ENCODE measurements at places on chromosomes 16 and 17.

DNA sequence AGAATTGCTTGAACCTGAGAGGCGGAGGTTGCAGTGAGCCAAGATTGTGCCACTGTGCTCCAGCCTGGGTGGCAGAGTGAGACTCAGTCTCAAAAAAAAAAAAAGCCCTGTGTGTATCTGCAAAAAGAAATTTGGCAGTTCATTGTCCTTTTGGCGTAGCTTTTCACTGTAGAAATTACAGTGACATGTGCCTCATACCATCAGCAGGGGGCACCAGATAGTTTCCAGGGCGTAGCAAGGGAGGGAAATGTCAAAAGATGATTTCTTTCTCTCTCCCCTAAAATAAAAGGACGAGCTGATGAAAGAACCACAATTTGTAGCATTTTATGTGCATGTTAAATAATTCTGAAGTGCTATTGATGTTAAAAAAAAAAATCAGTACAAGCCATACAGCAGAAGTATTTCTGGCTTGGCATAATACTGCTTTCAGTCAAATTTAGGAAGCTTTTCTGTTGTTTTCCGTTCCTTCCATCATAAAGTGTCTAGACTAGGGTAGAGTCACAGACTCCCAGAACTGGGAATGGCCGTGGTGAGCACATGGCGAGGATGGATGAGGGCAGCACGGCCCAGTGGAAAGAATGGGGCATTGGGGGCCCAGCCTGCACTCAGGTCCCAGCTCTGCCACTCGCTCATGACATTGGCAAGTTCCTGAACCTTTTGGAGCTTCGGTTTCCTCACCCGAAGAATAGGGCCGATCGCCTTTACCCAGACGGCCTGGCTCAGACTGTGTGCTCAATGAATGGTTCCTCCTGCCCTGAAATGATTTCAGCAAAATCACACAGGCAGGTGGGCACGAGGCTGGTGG is 59.8 kb upstream of the RPH3AL start:
- DNase-seq: peak; percentile 46

- DNase-seq: no peak
Observed at GRCh38 chr16:11707679-11708197, 34.9 kb downstream of the TXNDC11 start.

GRCh38 chr17:40540448-40540847 is 24.8 kb downstream of the CCR7 start:
- no peak for DNase-seq

DNA sequence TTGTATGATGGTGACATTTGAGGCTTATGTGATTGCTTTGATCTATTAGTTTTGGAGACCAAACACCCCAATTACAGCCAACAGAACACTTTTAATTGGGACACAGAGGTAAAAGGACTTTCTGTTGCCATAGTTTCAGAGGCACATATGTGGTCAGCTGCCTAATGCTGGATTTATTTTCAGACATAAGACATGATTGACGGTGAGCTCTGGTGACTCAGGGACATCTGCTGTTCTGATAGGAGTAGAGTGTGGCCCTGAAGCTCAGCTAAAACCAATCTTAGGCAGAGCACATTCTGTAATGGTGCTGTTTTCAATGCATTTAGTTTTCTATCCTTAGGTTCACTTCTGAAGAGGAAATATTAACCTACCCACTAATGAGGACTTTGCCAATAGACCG is 247.1 kb downstream of the UTP18 start:
- no peak for DNase-seq

DNA sequence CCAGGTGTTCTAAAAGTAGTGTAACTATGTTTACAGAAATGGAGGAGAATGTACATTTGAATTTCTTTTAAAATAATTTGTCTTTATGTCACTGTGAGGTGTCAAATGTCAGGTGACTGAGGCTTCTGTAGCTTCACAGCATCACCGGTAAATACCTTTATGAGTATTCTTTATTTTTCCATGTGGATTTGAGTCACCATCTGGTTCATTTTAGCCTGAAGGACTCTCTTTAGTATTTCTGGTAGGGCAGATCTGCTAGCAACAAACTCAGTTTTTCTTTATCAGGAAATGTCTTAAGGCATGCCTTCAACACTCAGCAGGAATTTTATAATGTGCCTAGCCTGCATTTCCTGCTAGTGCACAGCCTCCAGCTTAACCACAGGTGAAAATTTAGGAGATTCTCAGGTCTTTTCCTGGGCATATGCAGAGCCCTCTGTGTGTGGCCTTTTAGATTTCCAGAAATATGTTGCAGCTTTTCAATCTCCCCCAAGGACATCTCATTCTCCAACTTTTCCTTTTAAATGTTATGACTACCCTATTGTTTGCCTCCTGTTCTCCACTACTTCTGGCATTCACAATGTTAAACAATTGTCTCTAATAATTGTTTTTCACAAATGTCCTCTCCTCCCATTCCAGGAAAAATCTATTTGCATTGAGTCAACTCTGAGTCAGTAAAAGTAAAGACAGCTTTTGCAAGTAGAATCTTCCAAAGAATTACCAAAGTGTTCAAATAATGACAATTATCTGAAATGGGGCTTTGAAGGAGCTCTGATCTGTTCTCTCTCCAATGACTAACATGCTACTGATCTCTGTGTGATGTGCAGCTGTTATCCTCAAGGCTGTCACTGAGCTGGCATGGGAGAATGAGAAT is 239.4 kb upstream of the CPHXL start:
- DNase-seq: no peak

DNA sequence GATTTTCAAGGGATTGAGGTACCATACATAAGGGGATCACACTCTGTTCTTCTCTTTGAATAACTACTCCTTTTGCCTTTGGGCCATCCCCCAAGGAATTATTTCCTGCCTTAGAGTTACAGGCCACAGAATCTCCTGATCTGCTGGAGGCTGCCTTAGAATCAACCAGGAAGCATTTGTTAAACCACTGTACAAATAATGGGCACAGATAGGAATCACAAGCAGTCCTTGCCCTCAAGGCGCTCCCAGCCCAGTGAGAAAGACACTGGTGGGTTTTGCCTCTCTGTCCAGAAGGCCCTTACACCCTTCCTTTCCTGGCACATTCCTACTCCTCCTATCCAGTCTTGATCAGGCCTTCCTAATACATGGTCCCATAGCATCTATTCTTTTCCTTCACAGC is 45.9 kb downstream of the MRTFB start:
- no peak for DNase-seq

DNA sequence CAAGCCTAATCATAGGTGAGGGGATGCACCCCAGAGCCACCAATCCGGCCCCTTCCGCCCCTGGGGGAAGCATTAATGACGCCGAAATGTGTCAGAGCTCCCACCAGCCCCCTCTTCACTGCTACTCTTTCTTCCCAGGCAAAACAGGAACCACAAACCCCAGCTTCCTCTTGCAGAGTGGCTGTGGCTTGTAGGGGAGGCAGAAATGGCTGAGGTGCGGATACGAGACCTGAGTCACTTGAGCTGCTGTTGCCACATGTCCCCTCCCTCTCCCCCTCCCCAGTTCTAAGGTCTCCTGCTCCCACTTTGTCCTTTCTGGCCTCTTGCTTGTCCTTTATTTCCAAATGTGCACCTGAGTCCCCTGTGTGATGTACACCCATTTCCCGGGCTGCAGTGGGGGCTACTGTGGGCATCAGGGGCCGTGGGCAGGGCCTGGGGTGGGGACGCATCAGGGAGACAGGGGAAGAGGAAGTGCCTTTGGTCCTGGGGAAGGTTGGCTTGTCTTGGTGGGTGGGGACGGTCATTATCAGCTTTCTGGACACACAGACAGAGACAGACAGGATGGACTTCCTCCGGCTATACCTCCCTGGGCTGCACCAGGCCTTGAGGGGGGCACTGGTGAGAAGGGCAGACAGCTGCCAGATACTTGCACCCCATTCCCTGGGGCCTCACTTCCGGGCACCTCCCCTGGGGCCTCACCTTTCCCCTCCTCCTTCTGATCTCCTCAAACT is at the start of gene APOBR:
Gene APOBR, plus strand, starts transcription at position 523 of the 731 bp plus-strand sequence. Its CDS starts 39 bp downstream, at position 562.
- DNase-seq: peak; percentile 73

- no peak for DNase-seq
Observed at GRCh38 chr17:65058593-65058992, 2.1 kb upstream of the GNA13 start.

DNA sequence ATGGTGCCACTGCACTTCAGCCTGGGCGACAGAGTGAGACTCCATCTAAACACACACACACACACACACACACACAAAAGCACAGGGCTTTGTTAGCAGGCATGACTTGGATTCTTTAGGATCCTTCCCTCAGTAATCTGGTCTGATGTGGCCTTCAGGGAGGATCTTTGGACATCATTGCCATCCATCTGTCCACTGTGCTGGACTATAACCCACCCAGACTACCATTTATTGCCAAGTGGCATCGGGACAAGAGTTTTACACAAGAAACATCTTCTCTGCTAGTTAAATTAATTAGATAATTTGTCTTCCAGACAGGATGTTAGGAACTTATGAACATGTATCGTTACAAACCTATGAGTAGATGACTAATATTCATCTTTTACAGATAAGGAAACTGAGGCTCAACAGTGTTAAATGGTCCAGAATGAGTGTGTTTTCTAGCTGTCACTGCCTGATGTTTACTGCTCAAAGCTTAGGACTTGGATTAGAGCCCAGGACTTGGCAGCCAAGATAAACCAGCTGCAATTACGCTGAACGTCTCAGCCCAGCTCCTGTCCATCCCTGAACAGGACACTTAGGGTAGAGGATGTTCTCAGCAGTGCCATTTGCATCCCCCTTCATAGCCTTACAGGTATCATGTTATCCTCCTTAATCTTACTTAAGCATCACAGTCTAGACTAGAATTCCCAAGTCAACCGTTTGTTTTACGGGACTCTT is 285.8 kb downstream of the WWOX start:
- DNase-seq: no peak

GRCh38 chr16:30458561-30459394 is 13.1 kb upstream of the SEPHS2 start:
- DNase-seq: peak; percentile 41

DNA sequence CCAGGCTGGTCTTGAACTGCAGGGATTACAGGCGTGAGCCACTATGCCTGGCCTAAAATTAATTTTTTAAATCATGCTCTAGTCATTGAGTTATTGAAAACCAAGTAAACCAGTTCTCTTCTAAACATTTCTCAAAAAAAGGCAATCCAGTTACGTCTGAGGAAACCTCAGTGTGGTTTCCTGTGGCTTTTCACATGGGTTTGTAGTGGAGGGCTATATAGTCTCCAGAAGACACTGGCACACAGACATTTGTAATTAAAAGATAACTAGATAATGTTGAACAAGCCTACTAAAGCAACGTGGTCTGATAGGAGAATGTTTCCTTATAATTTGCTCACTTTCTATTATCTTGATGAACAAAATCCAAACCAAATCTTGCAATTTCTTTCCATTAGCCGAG is 5.2 kb upstream of the TOB1 start:
- DNase-seq: no peak

DNA sequence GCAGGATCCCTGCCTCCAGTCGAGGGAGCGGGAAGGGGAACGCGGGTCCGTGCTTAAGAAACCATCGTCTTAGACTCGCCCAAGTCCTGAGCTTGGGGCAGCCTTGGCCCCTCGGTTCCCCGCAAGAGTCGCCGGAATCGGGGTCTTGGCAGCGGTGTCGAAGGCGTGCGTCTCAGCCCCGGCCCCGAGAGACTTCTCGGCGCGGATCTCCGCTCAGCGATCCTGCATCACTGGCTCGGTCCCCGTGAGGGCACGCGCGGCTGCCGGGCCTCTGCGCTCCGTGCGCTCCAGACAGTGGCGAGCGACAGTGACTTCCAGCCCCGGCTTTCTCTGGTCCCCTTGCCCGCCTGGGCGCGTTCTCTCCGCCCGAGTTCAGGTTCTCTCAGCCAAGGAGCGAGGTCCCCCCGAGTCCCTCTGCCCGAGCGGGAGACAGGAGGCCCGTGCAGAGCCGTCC is 380 bp downstream of the HS3ST3A1 start:
- DNase-seq: no peak

DNA sequence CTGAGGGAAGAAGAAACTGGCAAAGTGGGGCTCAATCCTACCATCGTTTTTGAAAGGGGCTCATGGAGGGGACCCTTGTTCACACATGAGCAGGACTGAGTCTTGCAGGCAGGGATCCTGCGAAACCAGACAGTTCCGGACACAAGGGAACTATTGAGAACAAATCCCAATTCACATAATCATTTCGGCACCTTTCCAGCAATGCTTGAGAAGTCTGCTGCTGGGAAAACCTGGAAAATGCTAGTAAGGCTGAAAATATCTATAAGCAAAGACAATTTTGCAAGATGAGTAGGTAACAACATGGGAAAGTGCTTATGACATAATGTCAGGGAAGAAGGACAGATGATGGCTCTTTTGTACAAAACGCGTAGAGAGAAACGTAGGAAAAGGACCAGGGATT is 52.1 kb upstream of the BPTF start:
- DNase-seq: no peak

GRCh38 chr16:89701425-89702406 is at the start of gene SPATA2L:
TSS of gene SPATA2L (minus strand) at chr16:89701705. CDS start at chr16:89701232, 473 bp downstream.
- DNase-seq: peak; percentile 94

DNA sequence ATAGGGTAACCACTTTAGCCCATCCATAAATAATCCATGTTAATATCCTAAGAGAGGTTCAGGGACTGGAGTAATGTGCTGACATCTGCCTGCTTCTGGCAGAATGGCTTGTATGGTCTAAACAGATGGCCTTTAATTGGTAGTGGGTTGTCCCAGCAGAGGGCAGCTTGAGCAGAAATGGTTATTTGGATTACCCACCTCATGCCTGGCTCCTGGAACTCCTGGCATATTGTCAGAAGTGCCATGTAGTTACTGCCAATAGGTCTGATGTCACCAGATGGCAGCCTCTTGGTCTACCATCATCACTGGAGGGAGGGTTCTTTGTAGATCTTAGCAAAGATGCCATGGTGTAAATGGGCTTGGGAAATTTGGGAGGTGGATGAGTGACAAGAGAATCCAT is 157.5 kb upstream of the SOX9 start:
- no peak for DNase-seq

DNA sequence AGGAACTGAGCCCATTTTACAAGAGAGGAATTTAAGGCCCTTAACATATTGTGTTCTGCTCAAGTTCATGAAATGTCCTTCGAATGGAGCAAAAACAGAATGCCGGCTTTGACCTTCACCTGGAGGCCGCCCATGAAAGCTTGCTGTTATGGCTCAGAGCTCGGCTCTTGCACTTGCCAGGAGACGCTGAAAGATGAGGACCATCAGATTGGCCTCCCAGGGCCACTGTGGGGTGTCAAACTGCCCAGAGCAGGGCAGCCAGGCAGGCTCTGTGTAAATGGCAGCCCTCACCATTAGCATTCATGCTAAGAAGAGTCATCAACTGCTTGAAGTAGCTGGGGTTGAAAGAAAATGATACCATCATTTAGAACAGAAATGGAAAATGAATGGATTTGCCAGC is 39.3 kb downstream of the IL21R start:
- DNase-seq: no peak

- DNase-seq: no peak
Observed at GRCh38 chr16:72664056-72664508, 383.8 kb downstream of the ZFHX3 start.

- no peak for DNase-seq
Observed at GRCh38 chr17:62750631-62751051, 57.5 kb downstream of the MARCHF10 start.
